IPS DF 19.7 (cell line): ENCODE measurements at places on chromosomes 16 and 17.

DNA sequence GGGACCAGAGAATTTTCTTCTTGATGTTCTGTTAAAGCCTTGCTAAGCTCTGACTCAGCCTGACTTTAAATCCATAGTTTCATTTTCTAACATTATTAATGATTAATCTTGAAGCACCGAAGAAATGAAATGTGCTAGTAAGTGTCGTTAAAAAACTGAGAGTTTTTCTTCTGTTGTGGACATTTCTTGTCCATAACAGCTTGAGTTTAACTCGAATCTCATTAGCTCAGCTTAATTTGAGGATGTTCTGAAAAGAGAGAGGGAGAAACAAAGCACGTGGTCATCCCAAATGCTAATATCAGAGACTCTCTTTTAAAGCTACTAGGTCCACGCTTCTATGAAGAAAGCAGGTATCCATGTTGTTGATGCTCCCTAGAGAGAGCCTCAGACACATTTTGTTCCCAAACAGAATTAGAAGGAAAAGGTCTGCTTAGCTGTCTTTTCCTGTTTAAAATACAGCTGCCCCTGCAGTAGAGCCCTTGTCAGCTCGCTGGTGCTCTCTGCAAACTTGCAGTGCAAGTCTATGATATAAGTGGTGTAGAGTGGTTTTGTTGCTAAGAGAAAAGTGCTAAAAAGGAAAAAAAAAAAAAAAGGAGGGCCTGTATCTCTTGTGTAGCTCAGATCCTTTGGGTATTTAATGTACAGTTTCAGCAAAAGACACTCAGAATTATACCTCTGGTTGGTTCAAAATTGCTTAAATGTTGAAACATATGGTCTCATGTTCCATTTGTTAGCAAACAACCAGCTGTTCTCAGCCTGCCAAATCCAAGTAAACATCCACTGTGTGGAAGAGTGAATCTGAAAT lies 191.1 kb upstream of the TBX2 start:
- no peak for DNase-seq

DNA sequence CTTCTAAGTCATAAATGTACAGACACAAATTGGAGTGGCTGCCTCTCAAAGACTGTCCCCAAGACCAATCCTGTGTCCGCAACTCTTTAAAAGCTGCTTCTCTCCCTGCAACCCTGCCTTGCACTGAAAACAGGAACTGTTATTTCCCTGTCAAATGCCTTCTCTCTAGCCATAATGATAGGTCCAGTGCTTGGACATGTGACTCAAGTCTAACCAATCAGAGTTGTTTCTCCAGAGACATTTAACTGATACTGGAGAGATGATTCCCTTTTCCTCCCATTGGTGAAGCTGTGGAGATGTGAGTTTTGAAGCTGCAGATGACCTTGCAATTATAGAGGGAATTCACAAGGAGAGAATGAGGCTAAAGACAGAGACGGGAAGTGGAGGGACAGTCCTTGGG lies 253.3 kb upstream of the CDH5 start:
- DNase-seq, result no peak

DNA sequence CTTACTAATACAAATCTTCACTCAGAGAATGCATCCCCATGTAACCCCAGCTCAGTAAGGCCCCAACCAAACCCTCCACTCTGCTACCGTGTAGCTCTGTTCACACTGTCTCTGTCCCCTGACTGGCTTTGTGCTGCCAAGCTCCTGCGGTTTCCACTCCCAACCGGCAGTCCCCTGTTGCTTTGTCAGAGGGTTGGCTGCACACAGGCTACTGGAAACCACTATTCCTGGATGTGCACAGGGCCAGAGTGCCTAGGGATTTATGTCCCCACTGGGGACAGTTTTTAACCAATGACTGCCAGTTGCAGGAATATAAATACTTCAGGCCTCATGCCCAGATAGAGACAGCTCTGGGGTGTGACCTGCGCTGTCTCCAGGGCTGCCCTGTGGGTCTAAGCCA lies 157.1 kb upstream of the C16orf82 start:
- no peak for DNase-seq

GRCh38 chr17:82204831-82205719 lies 7.6 kb downstream of the CCDC57 start:
- no peak for DNase-seq

DNA sequence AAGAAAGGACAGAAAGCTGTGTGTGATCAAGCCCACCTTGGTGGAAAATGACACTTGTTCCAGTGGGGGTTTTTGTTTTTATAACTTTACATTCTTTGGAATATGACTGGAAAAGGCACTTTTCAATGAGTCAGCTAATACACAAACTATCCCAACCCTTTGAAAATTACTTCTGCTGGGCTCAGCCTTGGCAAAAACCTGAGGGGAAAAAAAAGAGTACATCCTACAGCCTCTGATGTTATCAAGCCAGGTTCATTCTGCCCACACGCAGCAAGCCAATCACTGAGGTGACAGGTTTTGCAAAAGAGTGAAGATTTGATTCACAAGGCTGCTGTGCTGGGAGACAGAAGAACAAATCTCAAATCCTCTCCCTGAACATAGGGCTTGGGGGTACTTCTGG lies 484.5 kb upstream of the ERCC4 start:
- DNase-seq, result no peak

- DNase-seq, result no peak
Observed at GRCh38 chr17:65633146-65633881, 71.9 kb upstream of the AXIN2 start.

DNA sequence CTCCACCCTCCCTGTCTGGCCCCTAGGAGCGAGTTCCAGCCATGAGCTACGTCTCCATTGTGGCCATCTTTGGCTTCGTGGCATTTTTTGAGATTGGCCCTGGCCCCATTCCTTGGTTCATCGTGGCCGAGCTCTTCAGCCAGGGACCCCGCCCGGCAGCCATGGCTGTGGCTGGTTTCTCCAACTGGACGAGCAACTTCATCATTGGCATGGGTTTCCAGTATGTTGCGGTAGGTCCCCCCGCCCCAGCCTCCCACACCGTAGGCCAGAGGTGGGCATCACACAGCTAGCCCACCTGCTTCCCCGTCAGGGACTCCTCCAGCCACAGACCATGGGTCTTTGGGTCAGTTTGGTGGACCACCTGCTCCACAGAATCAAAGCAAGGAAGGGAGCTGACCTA lies 4.2 kb downstream of the SLC2A4 start:
- DNase-seq, result no peak

- DNase-seq, result peak; percentile 20
Observed at GRCh38 chr16:19488213-19488640, 33.7 kb downstream of the GDE1 start.

DNA sequence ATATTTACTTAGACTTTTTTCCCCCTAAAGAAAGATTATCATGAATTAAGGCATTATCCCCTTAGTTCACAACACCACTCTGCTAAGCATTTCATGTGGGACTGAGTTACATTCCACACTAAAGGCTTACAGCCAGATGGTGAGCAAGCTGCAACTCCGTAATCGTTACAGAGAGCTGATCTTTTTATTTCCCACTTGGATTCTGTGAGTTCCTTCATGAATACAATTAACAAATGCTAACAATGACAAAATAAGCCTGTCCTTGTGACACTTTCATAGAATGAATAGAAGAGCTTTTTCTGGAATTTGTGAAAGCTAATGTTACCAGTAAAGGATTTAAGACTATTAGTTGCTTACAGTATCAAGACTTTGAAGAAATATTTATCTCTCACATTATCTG lies 8.7 kb downstream of the OGFOD1 start:
- no peak for DNase-seq

GRCh38 chr16:79767421-79768275 lies 167.1 kb upstream of the MAF start:
- no peak for DNase-seq

DNA sequence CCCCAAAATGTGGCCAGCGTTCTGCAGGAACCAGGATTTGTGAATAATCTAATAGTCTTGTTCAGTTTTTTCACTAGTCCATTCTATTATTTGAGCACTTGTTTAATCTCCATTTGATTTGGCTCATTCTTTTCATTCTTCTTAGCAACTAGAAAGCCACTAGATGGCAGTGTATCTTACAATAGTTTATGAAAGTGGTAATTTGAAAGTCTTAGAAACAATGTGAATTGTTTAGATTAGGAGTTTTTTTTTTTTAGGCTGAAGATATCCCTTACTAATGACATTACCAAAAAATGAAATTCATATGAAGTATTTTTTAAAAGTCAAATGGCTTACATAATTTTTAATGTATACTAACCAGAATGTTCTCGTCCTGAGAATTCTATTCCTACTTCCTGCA lies 6.7 kb downstream of the ERI2 start:
- no peak for DNase-seq
